ENCODE measurements at places on chromosomes 11 and 22.

DNA sequence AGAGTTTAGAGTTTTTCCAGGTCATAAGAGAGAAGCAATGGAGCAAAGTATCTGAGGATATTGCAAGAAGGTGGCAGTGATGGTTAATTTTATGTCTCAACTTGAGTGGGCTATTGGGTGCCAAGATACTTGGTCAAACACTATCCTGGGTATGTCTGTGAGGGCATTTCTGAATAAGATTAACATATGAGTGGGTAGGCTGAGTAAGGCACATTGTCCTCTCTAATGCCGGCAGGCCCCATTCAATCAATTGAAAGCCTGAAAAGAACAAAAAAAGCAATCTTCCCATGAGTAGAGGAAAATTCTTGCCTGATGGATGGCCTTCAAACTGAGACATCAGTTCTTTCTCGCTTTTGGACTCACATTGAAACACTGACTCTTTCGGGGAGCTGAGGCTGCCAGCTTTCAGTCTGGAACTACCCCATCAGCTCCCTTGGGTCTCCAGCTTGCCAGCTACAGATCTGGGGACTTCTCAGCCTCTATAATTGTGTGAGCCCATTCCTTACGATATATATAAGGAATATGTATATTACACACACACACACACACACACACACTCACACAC lies 228.8 kb downstream of the BUD13 start:
- no peak overlapping the region for H3K4me3 ChIP-seq
- no peaks in the 10 kb centered on the region for H3K36me3 ChIP-seq
- no peak for DNase-seq
- H3K4me1 ChIP-seq = peaks cover 19% of the 10 kb centered on the region
- no peaks in the 10 kb centered on the region for H3K27me3 ChIP-seq

DNA sequence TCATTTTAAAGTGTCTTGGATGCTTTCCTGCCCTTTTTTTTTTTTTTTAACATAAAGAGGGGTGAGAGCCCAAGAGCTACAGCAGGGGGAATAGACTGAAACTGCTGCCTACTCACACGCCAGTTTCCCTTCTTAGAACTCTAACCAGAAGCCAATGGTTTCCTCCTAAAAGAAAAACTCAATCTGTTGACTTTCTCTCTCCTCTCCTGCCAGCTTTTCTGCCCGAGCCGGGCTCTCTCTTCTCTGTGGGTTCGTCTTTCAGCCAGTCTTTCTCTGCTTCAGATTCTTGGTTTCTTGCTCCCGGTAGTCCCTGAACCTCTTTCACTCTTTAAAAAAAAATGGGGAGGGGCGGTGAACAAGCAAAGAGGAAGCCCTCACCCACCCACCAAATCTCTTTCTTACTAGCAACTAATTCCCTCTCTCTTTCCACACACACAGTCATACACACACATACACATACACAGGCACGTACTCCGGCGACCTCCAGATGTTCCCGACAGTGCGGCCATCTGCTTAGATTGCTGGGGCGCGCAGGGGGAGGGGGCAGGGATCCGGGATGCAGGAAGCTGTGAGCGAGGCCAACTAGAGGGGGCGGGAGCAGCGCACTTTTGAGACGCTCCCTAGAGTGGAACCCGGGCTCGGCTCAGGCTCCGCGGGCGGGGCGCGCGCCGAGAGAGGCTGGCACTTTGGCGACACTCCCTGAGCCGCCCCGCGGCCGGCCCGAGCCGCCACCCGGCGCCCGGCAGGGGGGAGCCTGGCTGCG lies 444 bp upstream of the TSKU start:
- H3K4me1 ChIP-seq = peaks cover 51% of the 10 kb centered on the region
- H3K27ac ChIP-seq = peak overlapping the region; percentile 90
- no peaks in the 10 kb centered on the region for H3K36me3 ChIP-seq
- peak; percentile 71 for DNase-seq

- DNase-seq = no peak
- no peak overlapping the region for H3K27ac ChIP-seq
- H3K36me3 ChIP-seq = no peaks in the 10 kb centered on the region
- no peak overlapping the region for H3K4me3 ChIP-seq
- no peaks in the 10 kb centered on the region for H3K4me1 ChIP-seq
Observed at GRCh38 chr11:94107363-94107762, 21.3 kb upstream of the PANX1 start.

DNA sequence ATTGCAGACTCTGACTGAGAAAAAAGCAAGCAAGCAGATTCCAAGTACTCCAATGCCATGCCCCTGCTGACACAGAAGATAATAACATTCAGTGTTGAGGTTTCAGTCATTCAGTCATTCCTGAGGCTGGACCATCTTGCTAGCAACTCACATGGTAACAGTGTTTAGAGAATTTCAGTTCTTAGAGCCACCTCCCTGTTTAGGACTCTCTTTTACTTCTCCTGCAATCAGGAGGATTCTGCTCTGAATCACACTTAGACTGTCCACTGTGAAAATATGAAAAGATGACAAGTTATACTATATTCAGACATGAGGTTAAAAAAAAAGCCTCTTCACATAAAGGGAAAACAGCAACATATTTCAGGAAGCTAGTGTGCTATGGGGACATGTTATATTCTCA lies 183.9 kb upstream of the CTSC start:
- H3K27me3 ChIP-seq = no peaks in the 10 kb centered on the region
- no peak for DNase-seq
- peak overlapping the region; percentile 20 for H3K27ac ChIP-seq

DNA sequence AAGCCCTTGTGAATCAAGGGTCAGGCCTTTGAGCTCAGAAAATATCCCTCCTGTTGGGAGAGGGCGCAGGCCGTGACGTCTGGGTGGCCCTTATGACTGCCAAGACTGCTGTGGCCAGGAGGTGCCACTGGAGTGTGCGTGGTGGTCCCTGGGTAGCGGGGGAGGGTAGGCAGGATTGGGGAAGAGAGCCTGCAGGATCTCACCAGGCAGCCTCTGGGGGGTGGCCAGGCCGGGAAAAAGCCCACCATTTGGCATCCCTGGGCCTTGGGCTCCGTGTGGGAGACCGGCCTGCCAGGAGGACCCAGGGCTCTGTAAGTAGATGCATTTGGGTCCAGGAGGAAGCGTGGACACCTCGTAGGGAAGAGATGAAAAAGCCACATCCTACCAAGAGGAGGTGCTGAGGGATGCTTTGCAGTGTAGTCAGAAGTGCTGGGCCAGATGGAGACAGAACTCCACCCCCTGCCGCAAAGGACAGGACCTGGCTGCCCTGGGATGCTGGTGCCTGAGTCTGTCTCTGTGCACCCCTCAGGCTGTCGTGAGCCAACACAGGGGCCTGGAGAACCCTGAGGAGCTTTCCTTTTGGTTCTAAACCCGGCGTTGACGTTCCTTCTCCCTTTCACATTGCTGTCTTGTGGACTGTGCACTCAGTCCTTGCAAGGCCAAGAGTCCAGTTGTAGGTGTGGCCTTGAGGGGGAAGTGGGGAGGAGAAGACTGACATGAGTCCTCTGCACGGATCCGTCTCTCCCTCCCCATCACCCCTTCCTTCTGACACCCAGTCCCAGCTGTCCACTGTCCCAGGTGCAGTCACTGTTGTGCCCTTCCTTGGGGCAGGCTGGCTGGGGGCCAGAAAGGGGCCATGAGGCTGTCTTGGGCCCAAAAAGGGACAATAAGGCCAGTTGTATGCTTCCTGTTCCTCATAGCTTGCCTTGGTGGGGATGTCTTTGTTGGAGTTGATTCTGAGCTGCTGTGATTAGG lies 12.7 kb upstream of the MIEF1 start:
- H3K27ac ChIP-seq = no peak overlapping the region
- no peaks in the 10 kb centered on the region for H3K27me3 ChIP-seq
- H3K36me3 ChIP-seq = peaks cover 58% of the 10 kb centered on the region

GRCh38 chr11:121722431-121723245 lies 269.9 kb upstream of the SORL1-AS1 start:
- no peaks in the 10 kb centered on the region for H3K36me3 ChIP-seq
- no peaks in the 10 kb centered on the region for H3K27me3 ChIP-seq
- peak overlapping the region; percentile 71 for H3K4me3 ChIP-seq
- H3K4me1 ChIP-seq = peaks cover 21% of the 10 kb centered on the region

GRCh38 chr11:83671289-83671688 lies 385.1 kb upstream of the CCDC90B start:
- H3K27me3 ChIP-seq = no peaks in the 10 kb centered on the region
- H3K36me3 ChIP-seq = no peaks in the 10 kb centered on the region
- H3K4me3 ChIP-seq = no peak overlapping the region
- H3K27ac ChIP-seq = no peak overlapping the region
- no peak for DNase-seq

DNA sequence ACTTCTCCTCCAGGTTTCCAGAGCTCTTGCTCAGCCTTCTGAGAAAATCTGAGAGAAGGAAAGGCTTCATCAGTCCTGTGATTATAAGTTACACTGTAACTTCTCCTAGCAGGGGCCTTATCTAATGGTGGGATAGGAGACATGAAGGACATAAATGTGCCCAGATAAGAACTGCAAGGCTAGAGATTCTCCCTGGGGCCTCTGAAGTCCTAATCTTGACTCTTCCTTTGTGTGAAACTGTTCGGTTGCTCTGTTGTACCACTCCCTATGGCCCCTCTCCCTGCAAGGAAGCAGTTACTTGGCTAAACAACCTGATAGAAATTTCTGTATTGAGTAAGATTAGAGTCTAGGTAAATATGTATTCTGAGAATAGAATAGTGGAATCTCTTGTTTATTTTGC lies 780.9 kb downstream of the ETS1 start:
- no peak overlapping the region for H3K27ac ChIP-seq
- no peaks in the 10 kb centered on the region for H3K36me3 ChIP-seq
- no peaks in the 10 kb centered on the region for H3K4me1 ChIP-seq

DNA sequence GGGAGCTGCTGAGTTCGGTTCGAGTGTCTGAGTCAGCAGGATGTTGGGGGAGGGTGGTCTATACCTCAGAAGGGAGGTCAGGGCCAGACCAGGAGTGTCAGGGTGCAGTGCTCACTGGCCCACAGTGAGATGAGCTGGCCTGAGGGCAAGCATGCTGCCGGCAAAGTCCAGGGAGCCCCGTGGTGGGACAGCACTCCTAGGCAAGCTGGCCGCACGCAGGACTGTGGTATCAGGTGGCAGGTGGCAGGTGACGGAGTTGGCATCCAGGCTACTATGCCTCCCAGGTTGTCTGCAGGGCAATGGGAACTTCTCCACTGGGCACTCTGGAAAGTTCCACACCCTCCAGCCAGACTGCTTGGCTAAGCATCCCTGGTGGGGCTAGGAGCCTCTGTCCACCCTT lies 4.8 kb downstream of the FGF3 start:
- peaks cover 8% of the 10 kb centered on the region for H3K4me1 ChIP-seq
- H3K27me3 ChIP-seq = peaks cover 46% of the 10 kb centered on the region
- H3K4me3 ChIP-seq = no peak overlapping the region
- H3K36me3 ChIP-seq = no peaks in the 10 kb centered on the region
- DNase-seq = no peak

DNA sequence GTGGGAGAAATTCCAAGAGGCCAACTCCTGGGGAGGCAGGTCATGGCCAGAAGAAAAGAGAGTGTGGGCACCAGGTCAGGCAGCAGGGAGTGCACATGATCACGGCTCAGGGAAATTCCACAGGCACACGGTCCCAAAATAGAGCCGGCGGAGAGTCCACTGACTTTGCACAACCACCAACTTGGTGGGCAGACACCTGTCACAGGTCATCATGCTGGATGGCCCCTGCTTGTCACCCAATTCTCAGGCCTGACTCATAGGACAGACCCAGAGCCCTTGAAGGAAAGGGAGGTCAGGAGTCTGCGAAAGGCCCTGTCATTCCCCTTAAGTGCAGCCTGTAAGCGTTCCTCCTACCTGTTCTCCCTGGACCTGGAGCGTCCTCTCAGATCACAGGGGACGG lies 15.8 kb downstream of the APOL2 start:
- H3K27me3 ChIP-seq = no peaks in the 10 kb centered on the region
- H3K36me3 ChIP-seq = peaks cover 8% of the 10 kb centered on the region
- no peak for DNase-seq

DNA sequence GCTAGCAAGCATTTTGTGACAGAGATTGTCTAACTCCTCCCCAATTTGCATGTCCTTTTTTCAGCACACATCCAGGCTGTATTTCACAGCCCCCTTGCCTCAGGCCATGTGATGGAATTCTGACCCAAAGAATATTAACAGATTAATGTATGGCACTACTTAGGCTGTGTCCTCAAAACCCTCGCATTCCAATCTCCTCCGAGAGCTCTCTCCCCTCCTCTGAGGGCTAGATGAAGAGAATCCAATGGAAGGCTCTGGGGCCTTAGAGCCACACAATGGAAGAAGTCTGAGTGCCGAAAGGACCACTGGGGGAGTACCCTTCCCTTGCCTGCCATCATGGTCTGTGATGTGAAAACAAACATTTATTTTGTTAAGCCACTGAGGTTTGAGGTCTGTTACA lies 13.7 kb upstream of the NNMT start:
- no peaks in the 10 kb centered on the region for H3K27me3 ChIP-seq
- H3K4me1 ChIP-seq = peaks cover 10% of the 10 kb centered on the region
- H3K36me3 ChIP-seq = no peaks in the 10 kb centered on the region
- H3K27ac ChIP-seq = no peak overlapping the region

DNA sequence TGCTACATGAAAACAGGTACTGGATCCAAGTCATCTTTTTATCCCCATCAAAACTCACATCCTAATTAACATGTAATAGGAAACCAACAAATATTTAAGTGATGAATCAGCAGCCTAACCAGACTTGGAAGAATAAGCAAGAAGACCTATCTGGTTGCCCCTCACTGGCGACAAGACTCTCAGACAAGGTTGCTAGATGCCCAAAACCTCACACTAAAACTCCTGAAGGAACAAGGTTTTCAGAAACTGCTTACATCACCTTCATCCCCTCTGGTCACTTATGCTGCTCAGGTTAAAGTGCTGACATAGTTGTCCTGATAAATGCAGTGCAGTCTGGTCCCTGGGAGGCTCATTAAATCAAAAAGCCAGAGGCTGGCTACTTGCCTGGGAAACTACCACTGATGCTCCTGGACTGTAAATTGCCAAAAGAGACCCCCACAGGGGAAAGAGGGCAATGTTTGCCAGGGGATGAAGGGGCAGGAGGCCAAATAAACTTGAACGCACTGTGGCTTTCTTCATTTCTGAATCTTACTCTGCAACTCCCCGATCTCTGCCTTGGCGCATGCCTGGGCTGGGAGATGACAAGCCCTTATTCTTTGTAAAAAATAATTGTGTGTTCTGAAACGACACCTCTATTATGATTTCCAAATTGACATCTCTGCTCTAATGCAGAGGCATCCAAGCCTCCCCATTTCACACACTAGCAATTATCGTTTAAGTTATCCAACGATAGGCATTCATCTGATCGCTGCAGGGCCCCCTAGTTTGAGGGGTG lies 72.7 kb downstream of the AMBRA1 start:
- no peak overlapping the region for H3K4me3 ChIP-seq
- H3K4me1 ChIP-seq = peaks cover 15% of the 10 kb centered on the region
- DNase-seq = no peak
- no peaks in the 10 kb centered on the region for H3K36me3 ChIP-seq
- H3K27ac ChIP-seq = no peak overlapping the region
- H3K27me3 ChIP-seq = no peaks in the 10 kb centered on the region

GRCh38 chr11:115745610-115746512 lies 241.6 kb upstream of the CADM1 start:
- peaks cover 16% of the 10 kb centered on the region for H3K27me3 ChIP-seq
- H3K36me3 ChIP-seq = no peaks in the 10 kb centered on the region
- DNase-seq = no peak
- H3K4me1 ChIP-seq = peaks cover 19% of the 10 kb centered on the region
- no peak overlapping the region for H3K4me3 ChIP-seq

GRCh38 chr11:119028346-119029068 lies 2.2 kb downstream of the SLC37A4 start:
- H3K27ac ChIP-seq = no peak overlapping the region
- H3K27me3 ChIP-seq = no peaks in the 10 kb centered on the region
- DNase-seq = no peak

- H3K4me1 ChIP-seq = peaks cover 6% of the 10 kb centered on the region
- no peak for DNase-seq
- H3K4me3 ChIP-seq = no peak overlapping the region
- no peaks in the 10 kb centered on the region for H3K36me3 ChIP-seq
- no peaks in the 10 kb centered on the region for H3K27me3 ChIP-seq
Observed at GRCh38 chr22:49617866-49618676, 209.6 kb downstream of the BRD1 start.
